ENCODE measurements at places on chromosomes 3 and 15.

GRCh38 chr3:142973217-142974009 is 9.9 kb upstream of the PAQR9 start:
- no peak for DNase-seq

DNA sequence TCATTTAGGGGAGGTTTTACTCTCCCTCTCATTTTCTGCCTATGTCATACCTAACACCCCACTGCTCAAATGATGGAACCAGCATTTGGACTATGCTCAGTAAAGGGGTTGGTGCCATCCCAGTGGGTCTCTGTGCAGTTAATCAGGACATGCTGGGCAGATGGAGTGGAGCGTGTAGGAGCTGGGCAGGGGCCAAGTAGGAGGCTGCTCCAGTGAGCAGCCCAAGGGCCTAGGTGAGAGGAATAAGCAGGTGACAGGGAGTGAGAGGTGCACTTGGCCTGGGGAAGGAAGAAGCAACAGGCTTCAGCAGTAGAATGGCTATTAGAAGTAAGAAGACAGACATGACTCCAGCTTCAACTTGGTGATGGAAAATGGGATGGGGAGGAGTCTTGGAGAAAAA is 72.2 kb downstream of the EPHB1 start:
- no peak for DNase-seq

GRCh38 chr3:71587958-71588357 is 4.4 kb upstream of the FOXP1 start:
- DNase-seq = no peak

DNA sequence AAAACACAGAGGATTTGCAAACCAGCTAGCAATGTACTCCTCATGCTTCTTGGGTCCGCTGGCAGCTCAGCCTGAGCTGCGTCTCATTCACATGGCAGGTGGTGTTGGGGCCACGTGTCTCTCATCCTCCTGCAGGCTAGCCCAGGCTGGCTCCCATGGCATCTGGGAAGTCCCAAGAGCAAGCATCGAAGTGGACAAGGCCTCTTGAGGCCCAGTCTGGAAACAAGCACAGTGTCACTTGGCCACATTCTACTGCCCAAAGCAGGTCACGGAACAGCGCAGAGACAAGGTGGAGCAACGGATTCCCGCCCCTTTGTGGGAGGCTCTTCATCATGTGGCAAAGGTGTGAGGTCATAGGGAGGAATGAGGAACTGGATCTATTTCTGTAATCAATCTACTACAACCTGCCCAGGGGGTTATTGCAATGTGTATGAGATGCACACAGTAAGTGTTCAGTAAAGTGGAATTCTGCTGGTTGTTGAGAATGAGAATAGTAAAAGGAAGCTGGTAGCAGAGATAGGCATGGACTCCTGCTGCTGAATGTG is 128.3 kb downstream of the TPRA1 start:
- no peak for DNase-seq

DNA sequence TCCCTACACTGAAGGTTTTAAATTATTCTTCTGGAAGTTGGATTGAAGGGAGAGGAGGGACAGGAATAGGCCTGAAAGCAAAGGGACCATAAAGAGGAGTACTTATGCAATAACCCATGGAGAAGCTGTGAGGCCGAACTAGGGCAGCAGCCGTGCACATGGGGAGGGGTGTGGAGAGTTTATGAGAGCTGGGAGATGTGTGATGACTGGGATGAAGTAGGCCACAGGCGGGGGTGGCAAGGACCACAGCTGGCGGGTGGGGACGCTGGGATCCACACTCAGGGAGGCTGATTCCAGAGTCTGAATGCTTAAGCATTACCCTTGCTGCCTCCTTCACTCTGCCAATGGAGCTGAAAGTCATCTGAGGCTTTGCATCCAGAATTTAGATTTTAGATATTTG is 123.8 kb downstream of the ARNT2 start:
- no peak for DNase-seq

GRCh38 chr3:154598166-154598565 is 168.2 kb upstream of the GPR149 start:
- DNase-seq = no peak

GRCh38 chr3:24680214-24680967 is 185.7 kb upstream of the THRB start:
- no peak for DNase-seq

DNA sequence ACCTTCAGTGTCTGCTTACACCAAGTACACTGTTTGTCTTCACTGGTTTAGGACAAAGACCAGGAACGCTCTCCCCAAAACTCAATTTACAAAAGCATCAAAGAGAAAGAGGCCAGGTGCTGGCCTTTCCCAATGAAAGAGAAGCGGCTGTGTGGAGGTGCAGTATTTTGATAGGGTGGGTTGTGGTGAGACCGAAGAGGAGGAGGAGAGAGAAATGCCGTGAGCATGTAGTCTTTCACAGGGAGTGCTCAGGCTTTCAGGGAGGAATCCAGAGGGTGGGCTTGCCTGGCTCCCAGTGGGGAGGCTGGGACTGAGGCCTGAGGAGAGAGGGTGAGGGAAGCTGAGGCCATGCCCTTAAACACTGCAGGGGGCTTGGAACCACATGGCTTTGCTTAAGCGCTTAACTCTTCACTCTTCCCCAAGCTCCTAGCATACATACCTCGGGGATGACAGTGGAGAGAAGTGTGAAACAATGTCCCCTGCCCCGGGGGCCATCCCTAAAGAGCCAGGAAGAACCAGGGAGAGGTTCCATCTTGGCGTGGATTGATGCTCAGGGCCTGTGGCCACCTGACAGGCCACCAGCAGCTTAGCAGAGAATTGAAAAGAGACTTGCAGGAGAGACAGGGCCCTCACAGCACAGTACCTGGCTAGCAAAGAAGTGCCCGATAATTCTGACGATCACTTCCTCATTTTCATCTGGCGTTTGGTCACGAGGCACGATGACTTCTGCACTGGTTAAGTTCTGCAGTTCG is 60.5 kb downstream of the SENP2 start:
- no peak for DNase-seq

- DNase-seq = no peak
These were observed 5.3 kb upstream of the GUCA1C start for GRCh38 chr3:108959017-108959416.

All from HS-27A (cell line).